ENCODE measurements at places on chromosomes 5 and 9. TPM values are rescaled to one million over a fixed set of nuclear protein-coding genes. Genes with fewer than 3 reads are reported as not detected.

Gene KIF2A
- 131 TPM for total RNA-seq

Gene GHR
- 1.7 TPM for total RNA-seq

Gene SLC4A9
- total RNA-seq: not detected

Gene FTMT
- total RNA-seq: not detected

Gene TLE4
- 47.4 TPM for total RNA-seq

Gene TNC
- 0.80 TPM for total RNA-seq

Gene ADGRV1
- 0.50 TPM for total RNA-seq

All from thoracic aorta endothelial cell (primary cell).